ENCODE measurements at places on chromosomes 3 and 15.

DNA sequence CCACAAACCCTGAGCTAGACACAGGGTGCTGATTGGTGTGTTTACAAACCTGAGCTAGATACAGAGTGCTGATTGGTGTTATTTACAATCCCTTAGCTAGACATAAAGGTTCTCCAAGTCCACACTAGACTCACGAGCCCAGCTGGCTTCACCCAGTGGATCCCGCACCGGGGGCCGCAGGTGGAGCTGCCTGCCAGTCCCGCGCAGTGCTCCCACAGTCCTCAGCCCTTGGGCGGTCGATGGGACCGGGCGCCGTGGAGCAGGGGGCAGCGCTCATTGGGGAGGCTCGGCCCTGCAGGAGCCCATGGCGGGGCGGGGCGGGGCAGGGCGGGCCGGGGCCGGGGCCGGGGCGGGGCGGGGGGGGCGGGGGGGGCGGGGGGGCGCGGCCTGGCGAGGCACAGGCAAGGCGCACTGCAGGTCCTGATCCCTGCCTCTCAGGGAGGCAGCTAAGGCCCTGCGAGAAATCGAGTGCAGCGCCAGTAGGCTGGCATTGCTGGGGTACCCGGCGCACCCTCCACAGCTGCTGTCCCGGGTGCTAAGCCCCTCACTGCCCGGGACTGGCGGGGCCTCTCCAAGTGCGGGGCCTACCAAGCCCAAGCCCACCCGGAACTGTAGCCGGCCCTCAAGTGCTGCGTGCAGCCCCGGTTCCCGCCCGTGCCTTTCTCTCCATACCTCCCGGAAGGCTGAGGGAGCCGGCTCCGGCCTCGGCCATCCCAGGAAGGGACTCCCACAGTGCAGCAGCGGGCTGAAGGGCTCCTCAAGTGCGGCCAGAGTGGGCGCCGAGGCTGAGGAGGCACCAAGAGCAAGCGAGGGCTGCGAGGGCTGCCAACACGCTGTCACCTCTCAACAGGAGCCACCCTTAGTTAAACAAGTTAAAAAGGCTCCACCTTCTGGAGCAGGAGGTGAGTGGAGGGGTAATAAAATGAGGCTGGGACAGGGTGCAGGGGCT, 9.8 kb upstream of the TMEM40 start:
- no peak for DNase-seq

DNA sequence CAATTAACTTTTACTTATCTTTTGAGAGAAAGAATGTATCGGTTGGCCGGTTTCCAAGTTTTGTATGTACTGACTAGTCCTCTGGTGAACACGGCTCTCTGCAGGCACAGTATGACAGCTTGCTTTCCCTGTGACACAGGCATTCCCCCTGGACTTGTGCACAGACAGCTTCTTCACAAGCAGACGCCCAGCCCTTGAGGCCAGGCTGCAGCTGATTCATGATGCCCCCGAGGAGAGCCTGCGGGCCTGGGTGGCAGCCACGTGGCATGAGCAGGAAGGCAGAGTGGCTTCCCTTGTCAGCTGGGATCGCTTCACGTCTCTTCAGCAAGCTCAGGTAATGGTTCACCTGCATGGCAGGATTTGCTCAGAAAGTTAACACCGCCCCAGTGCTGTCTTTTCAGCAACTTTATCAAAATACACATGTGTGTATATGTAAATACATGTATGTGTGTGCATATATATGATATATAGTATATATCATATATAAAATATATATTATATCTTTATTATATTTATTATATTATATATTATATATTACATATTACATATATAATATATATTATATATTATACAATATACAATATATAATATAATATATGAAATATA, 25.5 kb downstream of the FAN1 start:
- no peak for DNase-seq

GRCh38 chr15:63506537-63507035, 2.2 kb downstream of the USP3 start:
- no peak for DNase-seq

- no peak for DNase-seq
These were observed 15.6 kb upstream of the MYH15 start for GRCh38 chr3:108525971-108526370.

GRCh38 chr3:178436773-178437172, 99.5 kb upstream of the KCNMB2 start:
- peak; percentile 6 for DNase-seq

DNA sequence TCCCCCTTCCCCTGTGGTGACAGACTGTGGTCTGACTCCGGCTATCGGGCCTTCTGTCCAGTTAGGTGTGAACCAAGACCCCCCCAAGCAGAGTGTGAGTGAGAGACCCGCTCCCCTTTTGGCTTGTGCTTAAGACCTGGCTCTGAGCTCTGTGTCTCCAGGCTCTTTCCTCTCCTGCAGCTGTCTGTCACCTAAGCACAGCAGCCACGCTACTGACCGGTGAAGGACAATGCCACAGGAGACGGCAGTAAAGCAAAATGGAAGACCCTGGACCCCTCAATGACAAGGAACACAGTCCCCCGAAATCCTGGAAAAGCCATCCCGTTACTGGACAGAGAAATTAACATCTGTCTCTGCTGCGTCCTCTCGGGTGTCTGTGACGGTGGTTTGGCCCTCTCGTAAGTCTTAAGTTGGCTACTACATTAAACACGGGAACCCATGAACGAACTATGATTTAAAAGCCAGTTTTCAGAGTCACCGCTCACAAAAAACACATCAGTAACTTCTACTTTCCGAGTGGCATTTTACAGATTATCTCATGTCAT, 53.7 kb downstream of the CHSY1 start:
- DNase-seq = no peak

DNA sequence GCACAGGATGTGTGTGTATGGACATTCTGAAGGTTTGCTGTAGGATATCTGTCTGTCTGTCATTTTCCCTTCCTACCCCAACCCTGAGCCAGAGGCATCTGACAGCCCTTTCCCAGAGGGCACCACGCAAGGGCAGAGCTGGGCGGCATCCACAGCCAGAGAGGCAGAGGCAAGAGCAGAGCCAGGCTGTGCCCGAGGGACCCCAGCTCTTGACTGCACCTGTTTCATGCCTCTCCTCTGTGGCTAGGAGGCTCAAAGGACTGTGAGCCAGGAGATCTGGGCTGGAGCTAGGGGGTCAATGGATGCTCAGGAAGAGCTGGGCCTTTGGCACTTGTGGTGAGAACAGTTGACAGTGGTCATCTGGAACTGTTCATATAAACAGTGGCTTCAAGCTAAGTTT, 4.8 kb upstream of the APEH start:
- no peak for DNase-seq

DNA sequence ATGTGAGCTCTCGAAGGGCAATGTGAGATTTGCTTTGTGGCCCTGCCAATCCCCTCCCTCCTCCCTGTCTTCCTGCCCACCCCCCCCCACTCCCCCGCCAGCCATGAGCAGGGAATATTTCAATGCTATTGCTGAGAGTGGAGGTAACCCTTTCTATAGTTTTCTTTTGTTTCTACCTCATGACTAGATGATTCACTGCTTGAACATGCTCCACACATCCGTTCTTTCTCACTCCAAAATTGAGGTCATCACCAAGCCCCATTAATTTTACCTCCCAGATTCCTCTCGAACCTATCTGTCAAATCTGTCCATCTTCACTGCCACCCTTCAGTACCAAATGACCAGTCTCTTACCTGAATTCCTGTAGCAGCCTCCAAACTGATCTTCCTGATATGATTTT, 12.2 kb downstream of the ZNF774 start:
- DNase-seq = no peak

DNA sequence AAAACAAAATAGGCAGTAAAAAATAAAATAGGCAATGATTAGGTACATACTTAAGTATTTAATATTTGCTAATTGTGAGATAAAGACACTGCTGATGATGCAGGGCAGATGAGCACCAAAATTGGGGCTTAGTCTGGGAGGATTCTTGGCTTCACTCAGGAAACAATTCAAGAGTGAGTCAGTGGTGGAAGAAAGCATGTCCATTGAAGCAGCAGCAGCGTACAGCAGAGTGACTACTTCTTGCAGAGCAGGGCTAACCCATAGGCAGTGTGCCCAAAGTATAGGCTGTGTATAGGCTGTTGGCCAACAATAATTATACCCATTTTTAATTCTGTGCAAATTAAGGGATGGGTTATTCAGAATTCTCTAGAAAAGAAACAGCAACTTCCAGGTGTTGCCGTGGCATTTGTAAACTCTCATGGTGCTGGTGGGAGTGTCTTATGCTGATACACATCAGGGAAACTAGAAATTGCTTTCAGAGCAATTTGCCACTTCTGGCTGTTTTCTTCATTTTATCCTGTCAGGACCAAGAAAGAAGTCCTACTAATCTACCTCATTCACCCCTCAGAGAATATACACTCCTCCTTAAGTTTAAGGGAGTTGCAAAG, 317.3 kb upstream of the NAALADL2 start:
- DNase-seq = no peak

DNA sequence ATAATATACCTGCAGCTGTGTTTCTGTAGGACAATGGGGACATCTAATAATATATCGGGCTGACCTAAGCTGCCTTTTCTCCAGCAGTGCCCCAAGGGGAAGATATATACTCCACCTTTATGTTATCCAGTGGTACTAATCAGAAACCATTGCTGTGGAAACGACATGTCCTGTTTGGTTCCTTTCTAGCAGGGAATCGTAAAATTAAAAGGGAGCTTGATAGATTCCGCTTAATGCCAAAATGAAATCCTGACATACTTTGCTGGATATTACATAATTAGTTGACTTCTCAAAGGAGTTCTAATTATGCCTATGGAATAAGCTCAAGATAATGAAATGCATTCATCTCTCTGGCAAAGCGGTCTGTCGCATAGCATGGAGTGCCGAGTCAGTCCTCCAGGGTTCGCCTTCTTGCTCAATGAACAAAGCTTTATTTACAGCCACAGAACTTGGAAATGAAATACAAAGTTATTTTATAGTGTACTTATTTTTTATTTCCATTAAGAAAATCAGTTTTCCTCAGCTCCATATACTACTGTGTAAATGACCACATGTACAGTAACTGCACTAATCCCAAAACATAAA, 262.8 kb downstream of the LRTM1 start:
- DNase-seq = no peak

DNA sequence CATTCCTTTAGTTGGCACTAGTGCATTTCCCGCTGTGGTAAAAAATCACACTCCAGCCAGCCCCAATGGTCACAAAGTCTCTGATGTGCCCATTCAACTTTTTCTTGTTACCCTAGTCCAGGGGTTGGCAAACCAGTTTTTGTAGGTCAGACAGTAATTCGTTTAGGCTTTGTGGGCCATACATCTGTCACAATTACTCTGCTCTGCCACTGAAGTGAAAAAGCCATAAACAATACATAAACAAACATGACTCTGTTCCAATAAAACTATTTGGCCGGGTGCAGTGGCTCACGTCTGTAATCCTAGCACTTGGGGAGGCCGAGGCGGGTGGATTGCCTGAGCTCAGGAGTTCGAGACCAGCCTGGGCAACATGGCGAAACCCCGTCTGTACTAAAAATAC, 78.5 kb downstream of the POLR2M start:
- no peak for DNase-seq

DNA sequence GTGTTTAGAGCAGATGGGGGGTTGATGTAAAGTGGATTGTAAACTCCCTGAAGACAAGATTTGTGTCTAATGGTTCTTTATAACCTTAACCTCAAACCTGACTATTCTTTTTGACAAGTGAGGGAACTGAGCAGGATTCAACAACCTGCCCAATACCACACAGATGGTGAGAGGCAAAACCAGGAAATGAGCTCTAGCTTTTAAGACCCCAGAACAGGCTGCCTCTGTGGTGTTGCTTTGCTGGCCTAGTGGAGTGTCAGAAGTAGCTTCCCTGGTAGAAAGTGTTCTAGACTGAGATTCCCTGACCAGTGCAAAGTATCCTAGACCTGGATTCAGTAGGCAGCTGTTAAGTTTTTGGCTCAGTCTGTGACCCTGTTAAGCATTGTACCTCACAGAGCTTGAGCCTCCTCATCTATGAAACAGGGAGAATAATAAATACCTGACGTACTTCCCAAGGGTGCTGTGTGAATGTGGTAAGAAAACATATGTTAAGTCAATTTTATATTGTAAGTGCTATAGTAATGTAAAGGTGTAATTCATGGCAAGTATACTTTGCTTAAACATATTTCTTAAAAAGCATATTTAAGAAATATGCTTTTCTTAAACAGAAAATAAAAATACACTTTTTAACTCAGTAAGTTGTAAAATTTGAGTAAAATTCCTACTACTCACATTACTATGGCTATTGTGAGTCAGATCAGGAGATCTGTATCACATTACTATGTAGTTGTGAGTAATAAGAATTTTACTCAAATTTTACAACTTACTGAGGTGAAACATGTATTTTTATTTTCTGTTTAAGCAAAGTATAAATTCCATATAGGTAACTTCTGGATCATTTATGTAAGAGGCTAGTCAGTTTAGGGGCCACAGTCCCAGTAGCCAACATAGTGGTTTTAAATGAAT, 8.8 kb downstream of the GPR87 start:
- DNase-seq = no peak

DNA sequence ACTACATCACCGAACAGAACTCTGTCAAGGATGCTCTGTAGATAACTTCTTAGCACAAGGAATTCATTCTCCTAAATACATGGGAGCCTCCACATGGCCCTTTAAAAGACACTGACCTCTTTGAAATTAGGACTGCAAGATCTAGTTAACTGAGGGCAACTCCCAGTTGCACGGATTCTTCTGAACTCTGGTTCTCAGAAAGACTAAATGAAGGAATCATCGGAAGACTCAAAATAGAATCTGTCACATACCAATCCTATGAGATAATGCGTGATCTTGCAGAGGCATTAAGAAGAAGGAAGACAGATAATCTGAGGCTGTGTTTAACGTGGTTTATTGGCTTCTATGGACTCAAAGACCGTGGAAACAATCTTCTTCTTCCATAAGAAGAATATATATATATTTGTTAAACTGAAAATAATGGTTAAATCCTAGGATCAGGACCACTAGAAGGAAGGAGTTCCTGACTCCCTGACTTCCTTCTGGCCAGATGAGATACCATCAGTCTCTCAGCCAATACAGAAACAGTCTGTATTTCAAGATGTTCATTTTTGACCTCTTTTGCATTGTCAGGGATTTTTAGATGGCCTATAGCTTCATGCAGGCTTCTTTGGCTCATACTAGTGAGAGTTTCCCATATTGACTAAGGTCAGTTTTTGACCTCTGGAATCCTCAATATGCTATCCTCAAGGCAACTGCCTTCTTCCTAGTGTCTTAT, 33.9 kb upstream of the TBC1D23 start:
- DNase-seq = no peak

DNA sequence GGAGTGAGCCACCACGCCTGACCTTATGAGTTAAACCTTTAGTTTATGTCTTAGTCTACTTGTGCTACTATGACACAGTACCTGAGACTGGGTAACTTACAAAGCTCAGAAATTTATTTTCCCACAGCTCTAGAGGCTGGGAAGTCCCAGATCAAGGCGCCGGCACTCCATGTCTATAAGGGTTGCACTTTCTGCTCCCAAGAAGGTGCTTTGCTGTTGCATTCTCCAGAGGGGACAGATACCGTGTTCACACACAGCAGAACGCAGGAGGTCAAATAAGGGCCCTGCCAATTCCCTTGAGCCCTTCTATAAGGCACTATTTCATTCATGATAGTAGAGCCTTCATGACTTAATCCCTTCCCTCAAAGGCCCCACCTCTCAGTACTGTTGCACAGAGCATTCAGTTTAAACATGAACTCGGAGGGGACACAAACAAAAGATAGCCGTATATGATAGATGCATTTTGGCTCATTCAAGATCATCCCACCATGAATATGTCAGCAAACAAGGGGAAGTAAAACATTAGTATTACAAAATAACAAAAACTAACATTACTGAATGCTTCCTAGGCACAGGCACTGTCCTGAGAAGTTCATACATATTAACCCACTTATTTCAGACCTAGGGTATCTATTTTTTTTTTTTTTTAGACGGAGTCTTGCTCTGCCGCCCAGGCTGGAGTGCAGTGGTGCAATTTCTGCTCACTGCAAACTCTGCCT, 26.5 kb downstream of the PLA1A start:
- no peak for DNase-seq

Data from urinary bladder (tissue), 4 donors.